ENCODE measurements at places on chromosomes 12 and 14. TPM values are rescaled to one million over a fixed set of nuclear protein-coding genes. Genes with fewer than 3 reads are reported as not detected.

PNP gene
- total RNA-seq: 135 TPM

BCL2L2 gene
- 17.3 TPM for total RNA-seq

SCN8A gene
- total RNA-seq: 1.2 TPM

LRRIQ1 gene
- total RNA-seq: not detected

SPX gene
- total RNA-seq: 4.2 TPM

SPSB2 gene
- total RNA-seq: 30.6 TPM

SMCO2 gene
- total RNA-seq: not detected

ACSM4 gene
- total RNA-seq: not detected

TESPA1 gene
- total RNA-seq: not detected

LIN7A gene
- total RNA-seq: not detected

DNAJC22 gene
- total RNA-seq: 3.2 TPM

GRIP1 gene
- 0.27 TPM for total RNA-seq

BCL11B gene
- not detected for total RNA-seq

PLBD1 gene
- total RNA-seq: not detected

CCDC177 gene
- 0.75 TPM for total RNA-seq

NFE2 gene
- 18.5 TPM for total RNA-seq

KRT6A gene
- not detected for total RNA-seq

MTERF2 gene
- 21.3 TPM for total RNA-seq

IL26 gene
- not detected for total RNA-seq

CLEC2D gene
- 0.20 TPM for total RNA-seq

FOXA1 gene
- not detected for total RNA-seq

GALNT16 gene
- total RNA-seq: 2.7 TPM

TBX5 gene
- total RNA-seq: not detected

CMTM5 gene
- not detected for total RNA-seq

NEUROD4 gene
- total RNA-seq: not detected

CD4 gene
- total RNA-seq: 1.3 TPM

NGB gene
- total RNA-seq: not detected

DGKA gene
- 9.7 TPM for total RNA-seq

BICD1 gene
- 8.0 TPM for total RNA-seq
